ENCODE measurements at places on chromosomes 6 and 20.

DNA sequence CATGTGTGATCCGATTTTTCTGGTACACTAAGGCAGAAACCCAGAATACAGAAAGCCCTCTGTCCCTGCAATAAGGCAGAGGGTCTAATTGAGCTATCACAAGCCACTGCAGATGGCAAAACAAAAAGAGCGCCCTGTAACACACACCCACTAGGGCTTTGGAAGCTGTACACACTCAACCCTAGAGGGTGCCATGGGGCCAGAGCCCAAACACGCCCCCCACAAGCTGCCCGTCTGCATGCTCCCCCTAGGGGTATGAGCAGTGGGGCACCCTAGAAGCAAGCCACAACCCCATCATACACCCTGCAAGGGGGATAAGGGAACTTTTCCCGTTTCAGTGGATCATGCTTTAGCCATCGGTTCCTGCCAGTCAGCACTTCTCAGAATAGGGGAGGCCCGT, 62.2 kb upstream of the PDE10A start:
- no peak for DNase-seq

DNA sequence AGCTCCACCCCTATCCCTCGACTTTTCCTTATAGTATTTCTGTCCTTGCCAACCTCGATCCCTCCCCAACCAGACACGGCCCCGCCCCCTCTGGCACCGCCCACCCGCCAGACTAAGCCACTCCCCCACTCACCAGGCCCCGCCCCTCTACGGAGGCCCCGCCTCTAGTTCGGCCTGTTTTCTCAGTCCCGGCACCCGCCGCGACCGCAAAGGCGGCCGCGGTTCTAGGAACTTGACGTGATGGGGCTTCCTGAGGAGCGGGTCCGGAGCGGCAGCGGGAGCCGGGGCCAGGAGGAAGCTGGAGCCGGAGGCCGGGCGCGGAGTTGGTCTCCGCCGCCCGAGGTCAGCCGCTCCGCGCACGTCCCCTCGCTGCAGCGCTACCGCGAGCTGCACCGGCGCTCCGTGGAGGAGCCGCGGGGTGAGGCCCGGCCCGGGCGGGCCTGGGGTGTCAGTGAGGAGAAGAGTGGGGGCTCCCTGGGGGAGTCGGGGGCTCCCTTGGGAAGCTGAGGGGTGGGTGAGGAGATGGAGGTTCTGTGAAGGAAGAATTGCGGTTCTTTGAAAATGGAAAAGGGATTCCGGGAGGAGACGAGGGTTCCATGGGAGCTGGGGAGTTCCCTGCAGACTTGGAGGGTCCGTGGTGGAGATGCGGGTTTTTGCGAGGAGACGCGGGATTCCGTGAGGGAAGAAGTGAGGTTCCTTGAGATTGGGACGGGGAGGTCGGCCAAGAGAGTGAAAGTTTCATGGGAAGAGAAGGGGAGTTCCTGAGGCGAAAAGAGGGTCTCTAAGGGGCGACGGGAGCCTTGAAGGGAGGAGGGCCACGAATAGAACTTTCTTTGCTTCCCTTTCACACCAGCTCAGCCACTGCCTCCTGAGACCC, at the start of gene ACSS2:
TSS of gene ACSS2 (plus strand) at position 207 of the 877 bp plus-strand sequence. CDS start at position 241, 34 bp downstream.
- peak; percentile 91 for DNase-seq

GRCh38 chr6:1910621-1911407, 301.1 kb downstream of the FOXC1 start:
- DNase-seq: no peak

DNA sequence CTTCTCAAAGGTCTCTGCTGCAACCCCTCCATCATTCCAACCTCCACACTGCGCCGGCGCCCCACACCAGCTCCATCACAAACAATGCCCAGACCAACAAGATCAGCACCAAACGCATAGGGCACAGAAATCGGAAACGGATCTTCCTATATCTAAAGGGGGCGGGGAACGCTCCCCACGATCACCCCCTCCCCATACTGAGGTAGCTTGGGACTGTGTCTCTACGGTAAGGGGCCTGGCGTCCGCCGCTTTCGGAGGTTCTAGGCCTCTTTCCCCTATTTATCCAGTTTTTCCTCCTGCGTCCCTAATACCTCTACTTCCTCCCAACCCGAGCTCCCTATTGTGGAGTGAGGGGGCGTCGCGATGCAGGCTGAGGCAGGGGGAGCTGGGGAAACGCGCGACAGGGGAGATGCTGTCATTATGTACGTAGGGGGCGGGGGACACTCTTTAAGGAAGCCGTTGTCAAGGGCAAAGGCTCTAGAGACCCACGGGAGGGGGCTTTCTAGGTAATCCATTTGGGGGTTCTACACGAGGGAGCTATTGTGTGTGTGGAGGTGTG, 909 bp downstream of the DNAAF9 start:
- DNase-seq: peak; percentile 52

- no peak for DNase-seq
These were observed 52.0 kb downstream of the ECT2L start for GRCh38 chr6:138847884-138848283.

- no peak for DNase-seq
These were observed 13.8 kb upstream of the NTSR1 start for GRCh38 chr20:62694868-62695267.

- DNase-seq: peak; percentile 61
These were observed 176.7 kb downstream of the HACE1 start for GRCh38 chr6:104682722-104683643.

DNA sequence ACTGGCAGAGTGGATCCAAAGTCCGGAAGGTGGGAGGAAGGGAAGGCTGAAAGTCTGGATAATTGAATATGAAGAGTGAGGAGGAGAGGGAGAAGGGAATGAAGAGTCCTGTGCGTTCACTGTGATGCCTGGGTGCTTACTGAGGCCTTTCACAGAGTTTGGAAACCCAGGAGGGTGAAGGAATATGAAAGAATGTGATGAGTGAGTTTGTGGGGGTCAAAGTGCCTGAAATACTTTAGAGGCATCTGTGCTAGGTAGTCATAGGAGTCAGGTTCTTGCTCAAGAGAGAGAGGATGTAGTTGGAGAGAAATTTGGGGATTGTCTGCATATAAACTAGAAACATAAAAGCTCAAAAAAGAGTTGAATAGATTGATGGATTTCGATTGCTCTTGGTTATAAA, 20.7 kb downstream of the NKX2-4 start:
- no peak for DNase-seq

DNA sequence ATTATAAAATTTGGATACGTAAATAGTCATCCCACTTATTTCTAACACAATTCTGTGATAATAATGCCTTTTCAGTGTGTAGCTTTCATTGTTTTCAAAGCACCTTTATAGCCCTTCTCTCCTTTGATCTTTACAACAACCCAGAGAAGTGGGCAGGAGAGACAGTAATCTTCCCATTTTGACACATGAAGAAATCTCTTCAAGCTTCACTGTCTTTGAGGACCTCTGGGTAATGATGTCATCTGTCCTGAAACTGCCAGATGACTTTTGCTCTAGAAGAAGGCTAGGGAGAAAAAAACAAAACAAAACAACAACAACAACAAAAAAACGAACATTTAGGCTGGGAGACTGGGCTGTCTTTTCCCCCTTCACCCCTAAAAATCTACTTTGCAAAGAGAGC, 203.0 kb downstream of the KCNQ5 start:
- DNase-seq: no peak

DNA sequence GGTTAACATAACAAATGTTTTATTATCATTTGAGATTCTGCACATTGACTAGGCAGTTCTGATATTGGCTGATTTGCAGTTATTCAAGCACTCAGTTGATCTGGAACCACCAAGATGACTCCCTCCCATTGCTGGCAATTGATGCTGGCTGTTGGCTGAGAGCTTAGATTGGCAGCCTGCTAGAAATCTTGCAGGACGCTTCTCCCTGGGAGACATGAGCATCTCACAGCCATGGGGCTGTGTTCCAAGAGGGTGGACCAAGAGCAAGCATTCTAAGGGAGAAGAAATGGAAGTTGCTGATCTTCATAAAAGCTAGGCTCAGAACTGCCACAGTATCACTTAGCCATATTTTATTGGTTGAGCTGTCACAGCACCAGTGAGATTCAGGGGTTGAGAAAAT, 233.4 kb upstream of the ID4 start:
- no peak for DNase-seq

DNA sequence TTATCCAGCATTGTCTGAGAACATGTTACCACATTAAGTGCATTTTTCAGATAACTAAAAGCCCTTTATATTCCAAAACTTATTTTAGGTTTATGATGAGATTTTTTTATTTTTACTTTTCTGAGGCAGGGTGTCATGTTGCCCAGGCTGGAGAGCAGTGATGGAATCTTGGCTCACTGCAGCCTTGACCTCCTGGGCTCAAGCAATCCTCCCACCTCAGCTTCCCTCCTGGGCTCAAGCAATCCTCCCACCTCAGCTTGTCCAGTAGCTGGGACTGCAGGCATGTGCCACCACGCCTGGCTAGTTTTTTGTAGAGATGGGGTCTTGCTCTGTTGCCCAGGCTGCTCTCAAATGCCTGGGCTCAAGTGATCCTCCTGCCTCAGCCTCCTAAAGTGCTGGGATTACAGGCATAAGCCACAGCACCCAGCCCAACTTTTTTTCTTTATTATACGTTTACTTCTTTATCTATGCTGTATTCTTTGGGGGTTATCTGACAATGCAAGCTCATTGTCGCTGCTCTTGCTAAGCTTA, 6.2 kb downstream of the DYNLT1 start:
- no peak for DNase-seq

DNA sequence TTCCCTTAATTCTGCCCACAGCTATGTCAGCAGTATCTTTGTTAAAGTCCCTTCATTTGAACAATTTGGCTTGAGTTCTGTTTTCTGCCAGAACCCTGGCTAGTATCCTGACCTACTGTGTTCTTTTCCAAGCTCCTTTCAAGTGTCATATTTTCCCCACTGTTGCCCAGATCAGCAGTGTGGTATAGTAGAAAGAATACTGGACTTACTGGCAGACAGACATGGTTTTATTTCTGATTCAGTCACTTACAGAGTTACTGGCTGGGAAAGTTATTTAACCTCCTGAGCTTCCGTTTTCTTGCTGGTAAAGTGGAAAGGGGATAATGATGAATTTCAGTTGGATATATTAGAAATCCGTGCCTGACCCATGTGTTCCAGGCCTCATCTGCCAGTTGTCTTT, 39.8 kb upstream of the RAB23 start:
- DNase-seq: no peak

DNA sequence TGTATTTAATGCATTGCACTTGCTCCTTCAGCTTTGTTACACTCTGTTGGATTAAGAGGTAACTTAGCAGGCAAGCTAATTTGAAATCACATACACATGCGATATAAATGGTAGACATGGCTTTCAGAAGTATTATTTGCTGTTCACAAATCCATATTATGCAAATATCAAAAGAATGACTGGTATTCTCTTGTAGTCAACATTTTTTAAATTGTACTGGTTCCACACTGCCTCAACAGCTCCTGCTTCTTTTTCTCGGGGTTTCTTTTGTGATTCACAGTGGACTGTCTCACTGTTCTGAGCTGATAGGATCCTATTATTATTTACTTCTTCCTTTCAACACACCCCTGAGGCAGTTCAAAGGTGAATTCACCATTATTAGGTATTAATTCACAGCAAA, 927.4 kb downstream of the KIF16B start:
- DNase-seq: no peak

- no peak for DNase-seq
These were observed 42.8 kb upstream of the LY86 start for GRCh38 chr6:6545616-6546317.

GRCh38 chr20:41854765-41855164, 236.6 kb upstream of the CHD6 start:
- no peak for DNase-seq

GRCh38 chr6:82750556-82750955, 315.1 kb downstream of the UBE3D start:
- DNase-seq: no peak

DNA sequence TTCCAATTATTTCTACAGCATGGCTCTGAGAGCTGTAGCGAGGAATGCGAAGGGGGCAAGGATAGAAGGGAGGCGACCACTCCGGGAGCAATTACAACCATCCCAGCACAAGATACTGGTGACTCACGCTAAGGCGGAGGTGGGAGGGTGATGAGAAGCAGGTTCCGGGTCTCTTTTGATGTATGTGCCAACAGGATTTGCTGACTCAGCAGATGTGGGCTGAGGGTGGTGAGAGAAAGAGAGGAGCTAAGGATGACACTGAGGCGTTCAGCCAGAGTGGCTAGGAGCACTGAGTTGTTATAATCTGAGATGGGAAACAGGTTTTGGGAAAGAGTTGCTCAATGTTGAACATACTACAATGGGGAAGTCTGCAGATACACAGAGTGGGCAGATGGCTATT, 9.3 kb upstream of the TXNDC5 start:
- no peak for DNase-seq

DNA sequence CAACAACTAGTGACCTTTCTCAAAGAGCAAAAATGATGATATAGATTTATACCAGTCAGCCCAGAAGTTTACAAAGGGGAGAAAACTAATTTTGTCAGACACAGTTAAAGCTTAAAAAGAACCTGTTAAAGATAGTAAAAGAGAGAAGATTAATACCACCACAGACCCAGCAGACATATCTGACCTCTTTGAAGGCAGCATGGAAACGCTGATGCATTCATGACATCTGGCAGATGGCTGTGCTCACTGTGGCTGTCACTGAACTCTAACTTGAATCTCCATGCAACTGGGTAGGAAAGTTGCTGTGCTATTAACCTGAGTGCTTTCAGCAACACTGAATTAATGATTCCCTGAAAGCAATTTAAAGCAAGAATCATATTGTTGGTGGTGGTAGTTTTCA, 159.8 kb upstream of the PRDM1 start:
- DNase-seq: no peak

- DNase-seq: no peak
These were observed 18.7 kb downstream of the ZNF391 start for GRCh38 chr6:27407153-27407814.

GRCh38 chr6:166405386-166405785, 22.6 kb upstream of the MPC1 start:
- no peak for DNase-seq

- DNase-seq: no peak
These were observed 150.4 kb downstream of the BFSP1 start for GRCh38 chr20:17380801-17381200.

DNA sequence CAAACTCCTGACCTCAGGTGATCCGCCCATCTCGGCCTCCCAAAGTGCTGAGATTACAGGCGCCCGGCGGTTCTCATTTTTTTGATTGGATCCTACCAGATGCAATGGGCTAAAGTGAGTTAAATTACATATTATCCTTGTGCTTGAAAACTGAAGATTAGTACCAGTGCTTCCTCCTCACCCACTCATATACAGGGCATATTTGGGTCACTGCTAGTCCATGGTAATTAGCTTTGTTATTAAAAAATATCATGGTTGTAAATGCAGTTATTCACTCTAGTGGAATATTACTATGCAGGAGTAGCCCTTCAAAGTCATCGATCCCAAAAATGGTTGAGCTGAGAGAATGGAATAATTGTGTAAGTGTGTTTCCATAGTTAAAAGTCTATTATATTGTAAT, 26.5 kb downstream of the ZNF292 start:
- DNase-seq: no peak

DNA sequence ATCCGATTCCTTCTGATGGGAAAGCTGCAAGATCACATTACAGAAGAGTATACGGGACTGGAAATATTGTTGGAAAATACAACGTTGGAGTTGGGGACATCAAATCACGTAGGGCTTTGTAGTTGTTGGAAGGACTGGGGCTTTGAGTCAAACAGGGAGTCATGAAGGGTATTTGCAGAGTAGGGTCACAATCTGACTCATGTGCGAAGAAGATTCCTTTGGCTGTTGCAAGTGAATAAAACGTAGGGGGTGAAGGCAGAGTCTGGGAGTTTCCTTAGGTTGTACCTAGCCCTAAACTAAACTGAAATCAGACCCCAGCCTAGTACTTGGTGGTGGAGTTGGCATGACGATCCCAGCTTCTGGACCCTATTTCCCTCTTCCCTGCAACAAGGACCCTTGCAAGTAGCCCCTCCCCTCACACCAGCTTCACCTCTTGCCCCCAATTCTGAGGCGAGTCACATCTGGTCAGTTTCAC, 32.3 kb downstream of the SNX5 start:
- DNase-seq: no peak

- no peak for DNase-seq
These were observed 39.0 kb downstream of the CAP2 start for GRCh38 chr6:17432356-17432755.

Measured in CD4-positive, alpha-beta memory T cell (primary cell).